ENCODE measurements at places on chromosomes 12 and 14.

- no peak for DNase-seq
These were observed 126.8 kb upstream of the NCOR2 start for GRCh38 chr12:124694250-124694649.

- DNase-seq = no peak
These were observed 617 bp upstream of the MGP start for GRCh38 chr12:14886271-14886670.

- DNase-seq = no peak
These were observed 9.4 kb upstream of the COCH start for GRCh38 chr14:30864934-30865333.

DNA sequence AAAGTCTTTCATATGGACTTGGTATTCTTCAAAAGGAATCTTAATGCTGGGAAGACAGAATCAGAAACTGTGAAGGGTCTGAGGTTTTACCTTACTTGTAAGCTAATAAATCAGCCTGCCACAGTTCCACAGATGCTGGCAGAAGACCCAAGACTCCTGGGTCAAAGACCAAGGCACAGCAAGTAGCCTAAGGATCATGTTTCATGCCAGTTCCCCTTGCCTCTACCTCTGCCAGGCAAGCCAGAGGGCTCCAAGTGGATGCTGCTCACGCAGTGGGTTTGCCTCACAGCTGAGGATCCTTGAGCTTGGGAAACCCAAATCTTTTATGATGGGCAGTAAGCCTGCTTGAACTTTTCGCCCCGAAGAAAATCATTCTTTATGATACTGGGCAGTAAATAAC, 15.2 kb upstream of the RXYLT1 start:
- DNase-seq = no peak

DNA sequence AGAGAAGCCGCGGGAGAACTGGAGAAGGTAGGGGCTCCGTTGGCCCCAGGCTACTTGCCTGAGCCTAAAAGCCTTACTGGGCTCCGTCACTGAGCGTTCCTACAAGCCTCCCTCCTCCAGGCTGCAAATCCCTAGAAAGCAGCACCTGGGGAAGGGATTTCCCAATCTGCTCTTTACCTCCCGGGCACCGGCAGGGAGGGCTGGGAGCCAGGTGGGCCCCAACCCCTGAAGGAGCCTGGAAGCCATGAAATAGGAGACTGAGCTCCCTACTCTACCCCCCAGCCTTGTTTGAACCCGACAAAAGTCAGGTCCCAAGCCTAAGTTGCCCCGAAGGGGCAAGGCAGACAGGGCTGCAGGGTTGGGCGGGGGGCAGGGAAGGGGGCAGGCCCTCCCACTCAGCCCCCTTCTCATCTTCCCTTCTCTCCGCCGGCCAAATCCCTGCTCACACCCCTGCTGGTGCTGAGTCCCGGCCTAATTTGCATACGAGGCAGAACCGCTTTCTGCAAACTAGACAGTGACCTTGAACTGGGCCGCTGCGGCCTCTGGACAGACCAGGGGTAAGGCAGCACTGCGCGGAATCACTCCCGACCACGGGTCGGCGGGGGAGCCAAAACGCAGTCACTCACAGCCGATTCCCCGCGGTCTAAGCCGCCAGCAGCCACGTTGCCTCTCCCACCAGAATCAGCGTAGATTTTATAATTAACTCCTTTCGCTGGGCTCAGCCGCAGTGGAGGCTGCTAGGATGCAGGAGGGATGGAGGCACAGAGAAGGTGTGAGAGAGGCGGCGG, 3.7 kb upstream of the HOXC12 start:
- no peak for DNase-seq

GRCh38 chr12:48198672-48198971, 4.5 kb downstream of the OR10AD1 start:
- peak; percentile 8 for DNase-seq

DNA sequence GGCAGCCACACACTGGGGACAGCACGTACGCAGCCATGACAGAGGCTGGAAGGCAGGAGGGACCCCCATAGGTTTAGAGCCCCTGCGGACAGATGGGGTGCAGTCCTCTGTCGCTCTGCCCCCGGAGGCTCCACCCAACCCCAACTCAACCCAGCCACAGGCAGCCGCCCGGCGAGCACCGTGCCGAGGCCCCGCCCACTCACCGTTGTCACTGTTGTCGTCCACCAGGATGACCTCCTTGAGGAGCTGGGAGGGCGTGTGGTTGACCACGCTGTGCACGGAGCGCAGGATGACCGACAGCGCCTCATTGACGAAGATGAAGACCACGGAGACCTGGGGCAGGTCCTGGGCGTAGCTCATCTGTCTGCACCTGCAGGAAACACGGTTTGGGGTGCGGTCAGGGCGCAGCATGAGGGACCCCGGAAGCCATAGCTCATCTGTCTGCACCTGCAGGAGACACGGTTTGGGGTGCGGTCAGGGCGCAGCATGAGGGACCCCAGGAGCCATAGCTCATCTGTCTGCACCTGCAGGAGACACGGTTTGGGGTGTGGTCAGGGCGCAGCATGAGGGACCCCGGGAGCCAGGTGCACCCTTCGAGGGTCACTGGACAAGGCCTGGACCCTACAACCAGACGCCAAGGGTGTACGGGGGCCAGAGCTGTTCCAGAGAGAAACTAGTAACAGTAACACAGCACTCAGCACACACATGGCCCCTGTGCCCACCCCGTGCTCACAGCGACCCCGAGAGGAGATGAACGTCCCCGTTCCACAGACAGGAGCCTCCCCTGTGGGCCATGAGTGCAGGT, 66.9 kb downstream of the GALNT9 start:
- DNase-seq = no peak

GRCh38 chr14:24095271-24096068, 1.4 kb downstream of the PCK2 start:
- DNase-seq = no peak

DNA sequence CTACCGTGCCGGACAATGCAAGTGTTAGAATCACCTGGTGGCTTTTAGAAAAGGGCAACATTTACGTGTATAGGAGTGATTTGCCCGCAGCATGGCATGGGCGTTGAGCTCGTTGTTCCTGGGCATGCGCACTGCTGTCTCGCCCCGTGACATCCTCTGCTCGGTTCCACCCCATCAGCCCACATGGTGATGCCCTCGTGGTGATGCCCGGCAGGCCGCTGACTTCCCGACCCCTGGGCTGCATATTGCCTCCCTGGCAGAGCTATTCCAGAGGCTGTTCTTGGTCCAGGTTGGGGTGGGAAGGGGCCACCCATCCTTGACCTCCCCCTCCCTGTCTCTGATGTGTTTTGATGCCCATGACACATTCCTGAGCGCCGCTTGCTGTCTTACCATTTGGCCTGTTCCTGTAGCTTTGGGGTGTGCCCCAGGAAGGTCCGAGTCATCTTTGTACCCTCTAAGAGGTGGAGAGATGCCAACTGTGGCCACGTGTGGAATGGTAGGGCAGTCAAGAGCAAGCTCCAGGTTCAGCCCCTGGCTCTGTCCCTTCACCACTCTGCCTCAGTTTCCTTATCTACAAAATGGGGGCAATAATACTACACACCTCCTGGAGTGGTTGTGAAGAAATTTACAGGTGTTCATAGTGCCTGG, 4.8 kb downstream of the HIP1R start:
- no peak for DNase-seq

DNA sequence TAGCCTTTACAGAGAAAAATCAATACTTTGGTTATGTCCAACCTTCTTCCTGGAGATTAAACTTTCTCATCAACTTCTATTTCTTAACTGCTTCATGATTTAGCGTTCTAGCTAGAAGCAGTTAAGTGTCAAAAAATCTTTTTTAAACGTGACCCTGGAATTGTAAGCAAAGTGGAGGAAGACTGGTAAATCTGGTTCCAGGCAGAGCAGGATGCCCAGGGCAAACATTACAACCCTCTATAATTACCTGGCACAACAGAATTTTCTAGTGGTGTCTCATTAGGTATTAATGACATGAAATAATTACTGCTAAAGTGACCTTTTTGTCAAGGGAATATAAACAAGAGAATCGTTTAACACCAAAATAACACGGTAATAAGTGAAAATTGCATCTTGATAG, 320.8 kb downstream of the MED13L start:
- no peak for DNase-seq

DNA sequence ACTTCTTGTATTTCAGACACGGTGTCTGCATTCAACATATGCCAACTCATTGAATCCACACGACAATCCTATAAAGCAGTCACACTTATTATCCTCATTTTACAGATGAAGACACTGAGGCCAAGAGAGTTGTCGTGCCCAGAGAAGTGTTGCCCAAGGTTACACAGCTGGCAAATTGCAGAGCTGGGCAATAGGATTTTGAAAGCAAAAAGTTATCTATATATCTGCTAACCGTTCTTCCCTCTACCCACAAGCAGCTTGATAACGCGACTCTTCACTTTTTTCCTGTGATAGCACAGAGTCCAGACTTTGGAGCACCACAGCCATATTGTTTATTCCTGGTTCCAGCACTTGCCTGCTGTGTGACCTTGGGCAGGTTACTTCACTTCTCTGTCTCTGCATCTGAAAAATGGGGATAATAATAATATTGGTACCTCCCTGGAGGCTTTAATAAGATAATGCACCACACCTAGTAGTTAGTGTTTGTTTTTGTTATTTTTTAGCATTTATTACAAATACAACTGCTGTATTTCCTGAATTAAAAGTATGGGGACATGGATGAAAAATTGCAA, 82.2 kb downstream of the CHST11 start:
- DNase-seq = no peak

DNA sequence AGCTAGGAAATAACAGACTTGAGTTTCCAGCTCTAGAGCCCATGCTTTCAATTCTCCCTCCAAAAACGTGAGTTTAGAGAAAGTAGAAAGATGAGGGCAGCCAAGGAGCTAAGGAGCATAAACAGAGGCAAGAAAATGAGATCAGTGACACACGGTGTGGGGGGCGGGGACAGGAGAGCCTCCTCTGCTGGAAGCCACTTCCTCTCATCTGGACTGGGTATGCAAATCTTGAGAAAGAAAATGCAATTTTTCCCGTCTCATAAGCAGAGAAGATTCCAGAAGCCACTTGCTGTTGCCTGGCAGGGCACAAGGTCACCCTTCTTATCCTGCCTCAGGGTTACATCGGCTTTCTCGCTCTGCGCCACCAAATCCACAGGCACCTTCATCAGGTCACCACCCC, 6.0 kb downstream of the OR10P1 start:
- no peak for DNase-seq

GRCh38 chr12:76340680-76341435, 7.4 kb downstream of the BBS10 start:
- no peak for DNase-seq

DNA sequence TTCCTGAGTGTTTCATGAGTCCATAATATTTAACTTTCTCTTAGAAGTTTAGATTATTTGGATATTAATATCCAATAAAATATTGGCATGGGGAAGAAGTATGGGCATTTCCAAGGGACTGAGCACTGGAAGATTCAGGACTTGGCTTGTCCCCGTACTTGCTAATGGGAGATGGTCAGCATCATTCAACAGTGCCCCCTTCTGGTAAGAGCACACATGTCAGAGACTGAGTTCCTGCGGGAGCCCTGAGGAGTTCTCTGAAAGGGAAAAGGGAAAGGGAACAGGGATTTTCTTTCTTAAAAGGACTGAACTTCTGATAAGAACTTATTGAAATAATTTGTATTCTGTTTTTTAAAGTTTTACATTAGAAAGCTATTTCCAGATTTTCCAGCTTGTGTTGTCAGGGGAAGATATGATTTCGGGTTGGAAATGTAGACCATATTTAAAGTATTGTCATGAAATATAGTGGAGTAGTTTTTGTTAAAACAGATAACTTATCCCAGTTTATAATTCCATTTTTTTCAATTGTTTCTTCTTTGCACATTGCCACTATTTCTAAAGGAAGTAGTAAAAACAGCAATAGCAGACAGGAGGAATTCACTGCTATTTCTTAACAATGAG, 59.8 kb upstream of the C12orf71 start:
- DNase-seq = peak; percentile 7

DNA sequence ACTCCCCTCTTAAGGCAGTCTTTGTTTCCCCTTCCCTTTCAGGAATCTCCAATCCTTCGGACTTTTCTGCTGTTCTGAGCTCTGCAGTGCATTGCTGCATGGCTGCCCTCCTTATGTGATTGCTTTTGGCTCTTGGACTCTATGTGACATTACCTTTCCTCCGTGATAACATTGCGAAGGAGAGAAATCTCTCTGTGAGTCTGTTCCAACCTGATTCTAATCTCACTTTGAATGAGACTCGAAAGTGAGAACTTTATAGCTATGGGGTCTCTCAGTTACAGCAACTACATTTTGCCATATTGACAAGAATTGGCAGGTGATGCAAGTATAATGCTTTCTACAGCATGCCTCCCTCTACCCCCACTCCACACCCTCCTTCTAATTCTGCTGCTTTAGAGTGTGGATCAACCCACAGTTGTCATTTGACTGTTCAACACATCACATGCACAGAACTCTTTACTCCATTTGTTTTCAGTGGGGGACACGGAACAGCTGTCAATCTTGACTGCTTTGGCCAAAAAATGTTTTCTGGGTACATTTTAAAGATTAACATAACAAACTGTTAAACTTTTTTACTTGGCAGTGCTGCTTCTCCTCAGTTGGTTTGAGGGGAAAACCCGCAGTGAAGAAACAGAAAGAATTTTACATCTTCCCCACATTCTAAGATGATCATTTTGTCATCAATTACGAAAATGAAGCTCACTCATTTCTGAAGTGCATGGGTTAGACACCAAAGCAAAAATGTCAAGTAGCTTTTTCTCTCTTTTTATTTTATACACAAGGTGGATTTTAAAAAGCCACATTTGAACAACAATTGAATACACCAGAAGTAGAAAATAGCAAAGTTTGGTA, 125.5 kb upstream of the RMST start:
- no peak for DNase-seq

GRCh38 chr12:10802587-10802986, at the start of gene TAS2R7:
TAS2R7 (minus strand) TSS chr12:10802627; CDS start chr12:10802570, 57 bp downstream.
- no peak for DNase-seq

DNA sequence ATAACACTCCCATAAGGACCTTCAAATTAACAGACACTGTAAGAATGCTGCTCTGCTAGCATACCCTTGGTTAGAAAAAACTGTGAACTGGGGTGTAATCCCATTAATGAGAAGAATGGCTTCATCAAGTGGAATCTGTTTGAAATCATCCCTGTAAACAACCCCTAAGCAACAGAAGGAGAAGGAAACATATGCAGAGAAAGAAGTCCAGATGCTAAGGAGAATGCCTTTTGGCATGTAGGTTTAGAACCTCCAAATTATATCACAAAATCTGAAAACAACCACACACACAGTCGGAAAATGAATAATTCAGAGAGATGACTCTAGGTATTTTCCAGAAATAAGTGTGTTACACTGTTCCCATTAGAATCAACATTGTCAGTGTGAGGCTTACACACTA, 140.2 kb downstream of the NUAK1 start:
- no peak for DNase-seq

All from effector CD4-positive, alpha-beta T cell (primary cell).